ENCODE measurements at places on chromosomes 4 and X. TPM values are rescaled to one million over a fixed set of nuclear protein-coding genes. Genes with fewer than 3 reads are reported as not detected.

- DNase-seq: peak; percentile 22
These were observed 4.3 kb downstream of the MGST2 start for GRCh38 chr4:139669890-139670289.

DNA sequence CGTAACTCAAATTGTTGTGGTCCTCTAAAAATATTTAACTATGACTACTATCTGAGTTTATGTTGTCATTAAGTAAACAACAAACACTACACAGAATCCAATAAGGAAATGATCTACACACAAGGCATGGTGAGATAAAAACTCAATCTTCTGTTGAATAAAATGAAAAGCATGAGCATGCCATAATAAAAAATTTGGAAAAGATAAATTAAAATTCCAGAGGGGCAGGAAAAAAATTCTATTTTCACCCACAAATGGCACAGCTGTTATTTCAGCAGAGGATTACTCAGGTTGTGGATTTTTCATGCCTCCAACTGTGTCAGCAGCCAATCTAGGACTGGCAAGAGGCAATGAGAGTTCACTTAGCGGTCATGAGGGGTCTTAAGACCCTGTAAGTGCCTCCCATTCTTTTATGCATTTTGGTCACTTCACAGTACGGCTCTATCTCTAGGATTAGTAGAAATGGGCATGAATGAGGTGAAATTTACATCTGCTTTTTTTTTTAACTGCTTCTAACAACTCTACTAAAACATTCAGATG lies 639.8 kb upstream of the DIPK2B start:
- no peak for DNase-seq

GRCh38 chr4:111334361-111334760 lies 711.5 kb upstream of the PITX2 start:
- DNase-seq: no peak

- peak; percentile 10 for DNase-seq
These were observed 333 bp downstream of the BOD1L1 start for GRCh38 chr4:13627178-13627605.

DNA sequence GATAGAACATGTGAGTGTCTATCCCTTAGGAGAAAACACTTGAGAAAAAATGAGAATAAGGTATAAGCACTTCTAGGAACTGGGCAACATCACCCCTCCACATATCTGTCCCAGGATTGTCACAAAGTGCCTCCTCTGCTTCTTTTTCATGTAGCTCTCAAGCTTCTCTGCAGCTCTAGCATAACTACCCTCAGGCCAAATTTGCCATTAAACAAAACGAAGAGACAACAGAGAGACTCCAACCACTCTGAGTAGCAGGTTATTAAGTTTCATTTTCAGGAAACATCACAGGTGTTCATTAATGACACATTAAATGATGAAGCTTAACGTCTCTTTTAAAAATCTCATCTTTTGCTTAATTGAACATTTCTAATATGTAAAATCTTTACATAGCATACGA lies 580.0 kb downstream of the GALNTL6 start:
- no peak for DNase-seq

- DNase-seq: no peak
These were observed 42.8 kb upstream of the PRKG2 start for GRCh38 chr4:81257816-81258215.

GRCh38 chrX:133215747-133216146 lies 2.4 kb downstream of the TFDP3 start:
- no peak for DNase-seq

- no peak for DNase-seq
These were observed 180.8 kb downstream of the VEGFC start for GRCh38 chr4:176611951-176612350.

- DNase-seq: no peak
These were observed 265.2 kb downstream of the QDPR start for GRCh38 chr4:17246656-17247055.

DNA sequence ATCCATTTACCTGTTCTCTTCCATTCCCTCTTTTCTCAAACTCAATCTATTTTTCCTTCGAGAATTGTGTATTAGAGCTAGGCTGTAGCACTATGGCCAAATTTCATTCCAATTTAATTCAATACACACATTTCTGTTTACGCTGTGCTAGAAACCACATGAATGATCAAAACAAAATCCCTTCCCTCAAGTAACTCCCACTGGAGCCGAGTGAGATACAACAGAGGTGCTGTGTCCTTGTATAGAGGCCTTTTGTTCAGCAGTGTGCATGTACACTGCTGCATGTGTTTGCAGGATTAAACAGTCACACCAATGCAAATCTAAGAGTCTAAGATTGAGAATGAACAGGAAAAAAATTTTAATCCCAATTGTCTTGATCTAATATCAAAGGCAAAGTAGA lies 734.2 kb downstream of the RAPGEF2 start:
- DNase-seq: no peak

- no peak for DNase-seq
These were observed 112.2 kb downstream of the IDS start for GRCh38 chrX:149392921-149393320.

- DNase-seq: no peak
These were observed 81.2 kb upstream of the GPM6B start for GRCh38 chrX:13898083-13898482.

- peak; percentile 17 for DNase-seq
These were observed 48.0 kb downstream of the RAPGEF2 start for GRCh38 chr4:159150821-159151390.

DNA sequence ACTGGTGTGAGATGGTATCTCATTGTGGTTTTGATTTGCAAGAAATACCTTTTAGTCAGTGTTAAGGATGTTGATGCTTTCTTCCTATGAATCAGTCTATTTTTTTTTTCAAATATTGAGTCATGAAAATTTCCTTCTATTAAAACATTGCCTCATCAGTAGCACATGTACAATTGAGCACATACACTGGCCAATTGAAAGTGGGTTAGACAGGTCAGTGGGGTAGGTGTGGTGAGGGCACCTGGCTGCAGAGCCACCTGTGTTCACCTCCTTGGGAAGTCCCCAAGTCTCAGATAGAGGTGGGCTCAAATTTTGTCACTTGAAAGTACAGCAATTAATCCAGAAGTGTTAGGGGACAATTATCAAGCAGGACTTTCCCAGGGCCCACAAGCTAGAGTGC lies 243.7 kb downstream of the SPRY1 start:
- no peak for DNase-seq

- no peak for DNase-seq
These were observed 49.7 kb upstream of the TMEM150C start for GRCh38 chr4:82611527-82611926.

GRCh38 chr4:16032396-16032770 lies 51.4 kb downstream of the PROM1 start:
- DNase-seq: no peak

- peak; percentile 66 for DNase-seq
These were observed 126.5 kb downstream of the KIT start for GRCh38 chr4:54784161-54784671.

GRCh38 chr4:7323872-7324650 lies 110.7 kb downstream of the PSAPL1 start:
- DNase-seq: no peak

DNA sequence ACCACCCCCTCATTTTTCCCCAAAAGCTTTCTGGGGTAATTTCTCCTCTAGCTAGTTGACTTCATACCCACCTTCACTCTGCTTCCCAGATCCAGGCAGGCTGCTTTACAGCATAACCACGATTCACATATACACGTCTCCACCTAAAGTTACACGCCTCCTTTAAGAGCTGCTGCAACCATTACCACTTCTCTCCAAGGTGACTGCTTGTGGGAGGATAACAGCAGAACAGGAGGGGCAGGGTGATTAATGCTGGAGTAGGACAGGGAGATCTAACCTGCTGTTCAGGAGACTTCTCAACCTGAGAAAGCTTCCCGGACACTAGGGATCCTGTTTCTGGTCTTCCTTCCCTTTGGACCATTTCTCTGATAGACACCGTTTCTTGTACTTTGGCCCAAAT lies 77.4 kb downstream of the MGST2 start:
- no peak for DNase-seq

- DNase-seq: no peak
These were observed 147.8 kb downstream of the PAPSS1 start for GRCh38 chr4:107572281-107572680.

GRCh38 chrX:123121241-123121640 lies 62.8 kb upstream of the GRIA3 start:
- DNase-seq: no peak

GRCh38 chrX:71618303-71618721 lies at the start of gene CXCR3:
CXCR3 (minus strand) TSS chrX:71618511; CDS start chrX:71618449, 62 bp downstream.
- no peak for DNase-seq

GRCh38 chr4:162341533-162341932 lies 177.7 kb upstream of the FSTL5 start:
- no peak for DNase-seq

DNA sequence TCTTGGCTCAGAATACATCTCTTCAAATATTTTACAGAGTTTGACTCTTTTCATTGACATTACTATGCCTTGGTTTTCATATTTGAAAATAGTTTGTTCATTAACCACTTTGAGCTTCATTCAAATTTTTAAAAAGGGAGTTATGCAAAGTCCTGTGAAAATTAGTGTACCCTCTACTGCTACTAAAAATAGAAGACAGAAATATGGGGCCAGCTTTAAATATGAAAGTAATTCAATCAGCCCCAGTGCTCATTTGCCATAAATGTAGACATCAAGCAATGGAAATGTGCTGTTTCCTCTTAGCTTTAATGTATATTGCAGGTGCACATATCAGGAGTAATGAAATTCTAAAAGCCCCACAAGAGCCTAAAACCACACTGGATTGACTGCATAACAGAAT lies 218.7 kb downstream of the SPATA18 start:
- DNase-seq: no peak

DNA sequence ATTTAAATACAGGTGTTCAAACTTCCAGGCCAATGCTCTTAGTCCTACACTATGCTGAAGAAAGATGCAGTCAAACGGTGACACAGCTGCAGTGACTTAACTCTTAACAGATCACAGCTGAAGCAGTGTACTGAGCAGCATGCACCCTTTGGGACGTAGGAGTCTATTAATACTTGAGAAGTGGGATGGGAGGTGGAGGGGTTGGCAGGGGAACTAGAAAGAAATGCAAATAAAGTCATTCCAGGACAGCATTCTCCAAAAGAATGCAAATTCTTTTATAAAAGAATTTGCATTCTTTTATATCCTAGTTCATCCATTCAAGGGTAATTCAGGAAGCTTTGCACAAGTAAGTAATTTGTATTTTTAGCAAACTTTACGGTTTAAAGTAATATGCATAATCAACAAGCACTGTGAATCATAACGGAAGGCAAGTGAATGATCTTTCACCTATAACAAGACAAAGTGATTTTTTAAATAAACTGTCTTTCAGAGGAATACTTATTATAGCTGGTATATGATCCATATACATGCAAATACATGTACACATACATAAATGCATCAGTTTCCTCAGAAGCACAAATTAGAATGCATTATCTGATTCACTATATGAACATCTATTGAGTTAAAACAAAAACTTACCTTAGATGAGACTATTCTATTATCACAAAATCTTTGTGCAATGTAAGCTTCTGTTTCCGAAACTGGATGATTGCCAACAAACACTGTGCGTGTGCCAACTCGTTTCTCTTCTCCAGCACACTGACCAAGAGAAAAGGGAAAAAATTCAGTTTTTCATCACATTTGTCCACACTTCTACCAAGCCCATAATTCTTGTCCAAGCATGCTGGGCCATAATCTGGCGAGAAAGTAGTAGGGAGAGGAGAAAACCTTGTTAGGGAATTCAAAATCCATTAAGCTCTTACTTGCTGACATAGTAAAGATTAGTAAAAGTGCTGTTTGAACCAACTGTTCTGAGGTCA lies 106.5 kb downstream of the ATP11C start:
- DNase-seq: no peak

- peak; percentile 80 for DNase-seq
These were observed 11.9 kb downstream of the SH3D19 start for GRCh38 chr4:151313306-151314009.

DNA sequence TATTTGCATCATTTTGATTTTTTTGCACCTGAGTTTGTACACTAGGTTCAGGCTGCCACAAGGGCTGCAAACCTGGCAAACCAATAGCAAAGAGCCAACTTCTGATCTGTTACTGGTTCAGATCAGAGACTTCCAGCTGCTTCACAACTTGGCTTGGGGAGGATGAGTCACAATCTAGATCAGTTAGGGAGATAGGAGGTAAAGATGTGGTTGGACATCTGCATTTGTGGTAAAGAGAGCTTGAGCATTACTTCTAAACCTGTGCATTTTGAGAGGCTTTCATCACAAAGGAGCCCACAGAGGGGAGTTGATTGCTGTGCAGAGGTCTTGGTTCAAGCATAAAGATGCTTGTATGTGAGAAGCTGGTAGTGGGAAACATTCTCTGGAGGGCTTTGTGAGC lies 34.5 kb downstream of the LINC00632 start:
- DNase-seq: no peak

- no peak for DNase-seq
These were observed 319.1 kb downstream of the RAPGEF2 start for GRCh38 chr4:159422019-159422418.

DNA sequence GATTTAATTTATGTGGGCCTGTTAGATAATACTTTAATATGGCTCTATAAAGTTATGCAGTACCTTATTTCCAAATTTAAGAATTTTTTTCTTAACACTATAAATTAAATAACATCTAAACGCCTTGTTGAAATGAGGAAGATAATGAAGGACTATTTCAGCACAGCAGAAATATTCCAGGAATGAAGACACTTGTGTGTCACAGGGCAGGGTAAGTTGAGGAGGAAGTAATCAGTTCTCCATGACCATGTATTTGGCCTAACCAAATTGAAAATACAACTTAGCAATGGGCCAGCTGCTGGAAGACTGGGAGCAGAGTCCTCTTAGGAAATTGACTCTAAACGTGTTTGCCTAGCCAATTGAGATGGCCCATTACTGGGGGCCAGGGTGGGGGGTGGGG lies 16.9 kb downstream of the CXCL3 start:
- no peak for DNase-seq

GRCh38 chrX:152899874-152900719 lies 2.2 kb downstream of the ZNF185 start:
- DNase-seq: no peak

- DNase-seq: no peak
These were observed 8.7 kb upstream of the SHOX start for GRCh38 chrX:621705-622503.

Gene RAB40AL
- 0.25 TPM for polyA plus RNA-seq

Gene PABPC5
- polyA plus RNA-seq: 1.9 TPM

Gene PNMA5
- 0.69 TPM for polyA plus RNA-seq

Gene ITM2A
- polyA plus RNA-seq: 60.3 TPM

Gene SPOCK3
- polyA plus RNA-seq: 22.4 TPM

Gene BST1
- polyA plus RNA-seq: 52.7 TPM

Gene PFKFB1
- 0.63 TPM for polyA plus RNA-seq

Gene CLCN4
- polyA plus RNA-seq: 1.9 TPM

Gene ABLIM2
- 5.9 TPM for polyA plus RNA-seq

Gene TMSB15A
- 18.6 TPM for polyA plus RNA-seq

Gene NPNT
- 163 TPM for polyA plus RNA-seq

Gene ANKRD17
- 50.7 TPM for polyA plus RNA-seq

Gene CT55
- polyA plus RNA-seq: 0.06 TPM

Gene RHOXF1
- 1.2 TPM for polyA plus RNA-seq

Gene RTL3
- 0.48 TPM for polyA plus RNA-seq

Gene RPA4
- polyA plus RNA-seq: 0.10 TPM

Measured in large intestine (tissue), 12 donors.